ENCODE measurements at places on chromosomes 12 and 14. TPM values are rescaled to one million over a fixed set of nuclear protein-coding genes. Genes with fewer than 3 reads are reported as not detected.

Gene ANKRD33
- total RNA-seq: not detected

DNA sequence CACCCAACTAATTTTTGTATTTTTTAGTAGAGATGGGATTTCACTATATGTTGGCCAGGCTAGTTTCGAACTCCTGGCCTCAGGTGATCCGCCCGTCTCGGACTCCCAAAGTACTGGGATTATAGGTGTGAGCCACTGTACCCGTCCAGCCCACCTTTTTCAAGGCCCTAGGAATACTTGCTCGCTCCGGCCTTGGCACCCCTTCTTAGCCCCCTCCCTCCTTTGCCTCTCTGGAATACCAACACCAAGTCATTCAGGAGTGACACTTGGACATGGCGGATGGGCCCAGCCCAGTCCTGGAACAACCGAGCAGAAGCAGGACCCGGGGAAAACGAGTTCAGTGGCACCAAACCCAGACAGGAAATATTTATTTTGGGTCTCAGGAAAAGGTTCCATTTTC, 29.1 kb downstream of the PLEKHG3 start:
- no peak for DNase-seq

DNA sequence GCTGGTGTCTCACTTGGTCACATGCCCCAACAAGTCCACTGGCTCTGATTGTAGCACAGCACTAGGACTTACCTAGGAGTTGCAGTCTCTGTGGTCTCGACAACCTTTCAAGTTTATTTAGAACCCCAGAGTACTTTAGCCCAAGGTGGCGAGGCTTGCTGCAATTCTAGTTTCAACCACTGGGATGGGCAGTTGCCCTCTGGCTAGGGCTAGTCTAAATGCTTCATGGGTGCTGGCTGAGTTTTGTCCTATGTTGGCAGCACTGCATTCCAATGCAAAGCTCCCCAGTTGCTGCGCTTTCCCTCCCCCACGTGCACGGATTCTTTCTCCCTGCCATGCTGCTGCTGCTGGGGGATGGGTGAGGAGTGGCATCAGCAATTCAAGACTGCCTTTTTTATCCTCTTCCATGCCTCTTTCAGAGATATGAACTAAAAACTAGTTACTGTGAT, 207.9 kb downstream of the SYNE2 start:
- DNase-seq: peak; percentile 31

DNA sequence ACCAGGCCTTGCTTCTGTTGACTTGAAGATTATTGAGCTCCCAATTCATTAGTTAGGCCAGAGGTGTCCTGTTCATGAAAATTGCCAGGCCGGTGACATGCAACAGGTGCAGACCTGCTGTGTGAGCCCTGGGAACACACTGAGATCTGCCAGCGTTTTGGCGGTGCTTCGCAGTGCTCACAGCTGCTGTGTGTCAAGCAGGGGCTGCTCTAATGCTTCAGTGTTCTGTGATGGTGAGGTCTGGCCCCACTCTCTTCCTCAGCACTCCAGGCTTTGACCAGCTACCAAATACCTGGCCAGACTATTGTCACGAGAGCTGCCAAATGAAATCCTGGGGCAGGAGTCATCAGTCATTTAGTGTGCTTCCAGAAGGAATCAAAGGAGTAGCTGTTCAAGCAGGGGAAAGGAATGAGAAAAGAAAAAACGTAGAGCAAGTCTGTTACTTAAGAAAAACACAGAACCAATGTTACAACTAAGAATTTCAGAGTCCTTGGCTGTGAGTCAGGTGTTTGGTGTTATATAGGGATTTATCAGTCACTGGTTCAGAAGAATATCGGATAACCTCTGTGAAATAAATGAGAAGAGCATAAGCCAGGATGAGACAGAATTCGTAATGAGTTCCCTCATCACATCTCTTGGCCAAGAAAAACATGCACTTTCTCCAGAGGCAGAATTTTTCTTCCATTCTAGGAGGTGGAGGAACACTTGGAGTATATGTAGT, 150.8 kb downstream of the FBXL14 start:
- no peak for DNase-seq

DNA sequence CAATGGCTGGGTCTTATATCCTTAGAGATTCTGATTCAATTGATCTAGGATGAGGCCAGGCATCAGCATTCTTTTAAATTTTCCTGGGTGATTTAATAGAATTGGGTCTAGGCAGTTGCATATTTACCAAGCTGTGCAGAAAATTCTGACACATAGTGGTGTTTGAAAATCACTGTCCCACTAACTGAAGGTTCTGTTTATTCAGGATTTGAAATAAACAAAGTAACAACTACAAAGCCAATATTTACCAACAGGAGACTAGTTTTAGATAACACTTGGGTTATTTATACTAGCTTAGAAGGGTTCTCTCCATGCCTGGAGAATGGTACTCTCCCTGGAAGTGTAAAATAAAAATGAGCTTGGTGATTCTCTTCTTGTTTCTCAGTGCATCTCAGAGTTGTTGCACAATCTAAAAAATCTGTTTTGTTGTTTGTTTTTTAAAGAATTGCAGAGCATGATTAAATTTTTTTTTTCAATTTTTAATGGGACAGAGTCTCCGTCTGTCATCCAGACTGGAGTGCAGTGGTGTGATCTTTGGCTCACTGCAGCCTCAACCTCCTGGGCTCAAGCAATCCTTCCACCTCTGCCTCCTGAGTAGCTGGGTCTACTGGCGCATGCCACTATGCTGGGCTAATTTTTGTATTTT, 16.9 kb downstream of the BEST3 start:
- no peak for DNase-seq

DNA sequence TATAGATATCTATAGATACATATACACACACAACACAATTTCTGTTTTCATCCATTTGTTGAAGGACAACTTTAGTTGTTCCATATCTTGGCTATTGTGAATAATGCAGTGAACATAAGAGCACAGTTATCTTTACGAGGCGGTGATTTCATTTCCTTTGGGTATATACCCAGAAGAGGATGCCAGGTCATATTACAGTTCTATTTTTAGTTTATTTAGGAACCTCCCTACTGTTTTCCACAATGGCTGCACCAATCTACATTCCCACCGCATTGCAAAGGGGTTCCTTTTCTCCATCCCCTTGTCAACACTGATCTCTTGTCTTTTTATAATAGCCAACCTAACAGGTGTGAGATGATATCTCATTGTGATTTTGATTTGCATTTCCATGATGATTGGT, 143.4 kb upstream of the ARHGAP5 start:
- DNase-seq: no peak

Gene SSPN
- total RNA-seq: not detected

GRCh38 chr12:34287437-34287836, 265.1 kb downstream of the ALG10 start:
- DNase-seq: no peak

Gene SPX
- 0.94 TPM for total RNA-seq

Gene EGLN3
- total RNA-seq: 1.9 TPM

GRCh38 chr12:26195250-26195640, at the start of gene SSPN:
SSPN (plus strand) TSS chr12:26195573; CDS start chr12:26195673, 100 bp downstream.
- DNase-seq: no peak

Gene TMED8
- 26.9 TPM for total RNA-seq

GRCh38 chr12:126369487-126370463, 1304.5 kb downstream of the AACS start:
- no peak for DNase-seq

GRCh38 chr12:1920971-1921370, 2.5 kb upstream of the CACNA2D4 start:
- no peak for DNase-seq

Gene SPTB
- total RNA-seq: 0.57 TPM

Gene PPFIA2
- total RNA-seq: not detected

Gene GPX2
- not detected for total RNA-seq

DNA sequence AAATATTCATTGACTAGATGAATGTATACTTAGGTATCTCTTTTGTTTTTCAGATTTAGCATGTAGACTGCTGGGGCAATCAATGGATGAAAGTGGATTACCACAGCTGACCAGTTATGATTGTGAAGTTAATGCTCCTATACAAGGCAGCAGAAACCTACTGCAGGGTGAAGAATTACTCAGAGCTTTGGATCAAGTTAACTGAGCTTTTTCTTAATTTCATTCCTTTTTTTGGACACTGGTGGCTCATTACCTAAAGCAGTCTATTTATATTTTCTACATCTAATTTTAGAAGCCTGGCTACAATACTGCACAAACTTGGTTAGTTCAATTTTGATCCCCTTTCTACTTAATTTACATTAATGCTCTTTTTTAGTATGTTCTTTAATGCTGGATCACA, 15.3 kb upstream of the SNAPC1 start:
- no peak for DNase-seq

GRCh38 chr12:2233034-2233433, 180.2 kb downstream of the CACNA1C start:
- no peak for DNase-seq

Gene INSM2
- total RNA-seq: not detected

Gene HEBP1
- 20.5 TPM for total RNA-seq

DNA sequence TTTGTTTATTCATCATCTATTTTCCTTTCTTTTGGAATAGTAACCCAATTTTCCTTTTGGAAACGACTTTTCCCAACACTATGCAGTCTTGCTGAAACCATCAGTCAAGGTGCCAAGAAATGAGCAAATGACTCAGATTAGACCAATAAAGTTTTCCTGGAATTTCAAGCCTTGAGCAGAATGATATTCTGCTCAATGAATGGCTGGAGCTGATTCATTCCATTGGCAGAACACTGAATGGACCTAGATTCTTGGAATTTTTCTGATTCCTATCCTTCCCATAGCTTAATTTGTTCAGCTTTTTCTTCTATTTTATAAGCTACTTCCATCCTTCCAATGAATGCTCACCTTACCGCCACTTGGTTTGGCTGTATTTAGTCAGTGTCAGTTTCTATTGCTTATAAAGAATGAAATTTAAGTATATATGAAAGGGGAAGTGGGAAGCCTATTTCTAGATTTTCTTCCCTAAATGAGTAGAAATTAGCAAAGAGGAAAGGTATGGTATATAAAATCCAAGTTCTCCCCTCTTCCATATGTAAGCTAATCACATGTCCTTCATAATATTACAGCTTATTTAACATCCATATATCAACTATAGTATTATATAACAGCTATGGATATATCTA, 89.0 kb downstream of the C14orf39 start:
- DNase-seq: no peak

- no peak for DNase-seq
Observed at GRCh38 chr12:12745576-12746211, 28.5 kb downstream of the CDKN1B start.

GRCh38 chr12:117231750-117232149, 41.5 kb upstream of the FBXO21 start:
- no peak for DNase-seq

DNA sequence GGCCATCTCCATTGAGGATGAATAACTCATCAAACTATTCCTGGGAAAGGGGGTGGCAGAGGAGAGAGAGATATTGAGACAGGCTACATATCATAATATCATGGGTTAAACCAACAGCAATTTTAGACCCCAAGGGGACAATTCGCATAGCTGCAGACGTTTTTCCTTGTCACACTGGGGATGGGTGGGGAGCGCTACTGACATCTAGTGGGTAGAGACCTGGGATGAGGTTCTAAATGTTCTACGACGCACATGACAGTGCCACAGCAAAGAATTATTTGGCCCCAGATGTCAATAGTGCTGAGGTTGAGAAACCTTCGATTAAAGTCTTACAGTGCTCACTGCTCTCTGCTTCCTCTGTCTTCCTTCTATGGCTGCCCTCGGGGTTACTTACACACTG, 425.6 kb downstream of the NRXN3 start:
- DNase-seq: no peak

GRCh38 chr12:101501410-101501995, 26.4 kb downstream of the SPIC start:
- no peak for DNase-seq

DNA sequence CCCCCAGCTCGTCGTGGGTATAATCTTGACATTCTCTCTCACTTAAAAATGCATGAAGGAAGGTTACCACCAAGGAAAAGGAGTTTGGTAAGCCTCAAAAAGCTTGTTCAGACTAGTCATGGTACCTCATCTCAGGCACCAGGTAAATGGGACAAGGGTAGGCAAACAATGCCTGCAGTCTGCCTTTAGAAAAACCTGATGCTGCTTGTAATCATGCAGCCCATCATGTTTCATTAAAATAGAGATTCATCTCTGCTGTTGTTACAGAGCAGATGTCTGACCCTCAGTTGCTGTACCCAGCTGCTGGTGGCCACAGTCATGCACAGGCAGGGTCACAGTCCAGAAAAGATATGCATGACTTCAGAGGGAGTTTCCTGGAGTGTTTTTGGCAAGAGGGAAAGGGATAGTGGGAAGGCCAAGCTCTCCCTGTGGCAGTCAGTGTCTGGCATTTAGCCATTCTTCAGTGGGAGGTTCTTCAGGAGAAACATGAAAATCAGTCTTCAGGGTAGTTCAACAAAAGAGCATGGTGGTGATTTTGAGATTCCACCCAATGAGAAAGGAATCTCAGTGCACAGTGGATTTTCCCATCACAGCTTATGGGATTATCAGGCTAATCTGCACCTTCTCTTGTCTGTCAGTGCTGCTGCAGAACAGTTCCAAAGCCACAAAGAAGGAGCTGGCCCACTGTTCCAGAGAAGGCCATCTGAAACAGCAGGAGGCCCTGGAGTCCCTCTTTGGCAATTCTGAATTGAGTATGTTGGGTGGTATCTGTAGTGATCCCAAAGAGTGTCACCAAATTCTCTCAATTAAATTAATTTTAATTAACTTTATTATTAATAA, 202.7 kb upstream of the FRMD6 start:
- DNase-seq: no peak

Gene FOXN4
- total RNA-seq: not detected

DNA sequence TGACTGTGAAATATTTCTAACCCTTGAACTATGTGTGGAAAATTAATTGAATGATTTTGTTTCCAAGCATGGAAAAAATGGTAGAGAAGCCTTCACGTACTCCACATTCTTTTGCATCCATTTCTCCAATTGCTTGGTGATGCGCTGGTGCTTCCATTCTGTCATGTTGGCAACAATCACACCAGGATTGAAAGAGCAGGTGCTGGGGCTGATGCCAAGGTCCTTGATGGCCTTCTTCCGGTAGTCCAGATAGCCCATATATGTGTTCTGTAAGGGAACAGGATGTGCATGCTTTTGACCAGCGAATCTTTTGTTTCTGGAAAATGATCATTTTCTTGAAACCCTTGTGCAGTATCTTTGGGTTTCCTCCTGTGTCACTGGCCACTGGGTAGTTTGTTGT, 28.6 kb downstream of the TDG start:
- DNase-seq: no peak

DNA sequence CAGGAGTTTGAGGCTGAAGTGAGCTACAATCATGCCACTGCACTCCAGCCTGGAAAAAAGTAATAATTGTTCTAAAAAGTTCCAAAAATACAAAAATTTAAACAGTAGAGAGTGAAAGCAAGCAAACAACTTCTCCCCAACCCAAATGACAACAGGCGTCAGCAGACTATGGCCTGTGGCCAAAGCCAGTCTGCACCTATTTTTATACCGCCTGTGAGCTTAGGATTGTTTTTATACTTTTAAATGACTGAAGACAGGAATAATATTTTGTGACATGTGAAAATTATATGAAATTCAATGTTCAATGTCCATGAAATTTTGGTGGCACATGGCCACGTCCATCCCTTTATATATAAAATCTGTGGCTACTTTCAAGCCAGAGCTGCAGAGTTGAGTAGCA, 48.2 kb upstream of the TMCC3 start:
- no peak for DNase-seq

GRCh38 chr12:107277855-107278254, 184.5 kb upstream of the CRY1 start:
- no peak for DNase-seq
